ENCODE measurements at places on chromosomes 16 and 17.

GRCh38 chr16:23401139-23401538, 51.9 kb downstream of the COG7 start:
- DNase-seq = no peak

- DNase-seq = no peak
Measured at GRCh38 chr16:11105038-11105903, 150.7 kb downstream of the SOCS1 start.

DNA sequence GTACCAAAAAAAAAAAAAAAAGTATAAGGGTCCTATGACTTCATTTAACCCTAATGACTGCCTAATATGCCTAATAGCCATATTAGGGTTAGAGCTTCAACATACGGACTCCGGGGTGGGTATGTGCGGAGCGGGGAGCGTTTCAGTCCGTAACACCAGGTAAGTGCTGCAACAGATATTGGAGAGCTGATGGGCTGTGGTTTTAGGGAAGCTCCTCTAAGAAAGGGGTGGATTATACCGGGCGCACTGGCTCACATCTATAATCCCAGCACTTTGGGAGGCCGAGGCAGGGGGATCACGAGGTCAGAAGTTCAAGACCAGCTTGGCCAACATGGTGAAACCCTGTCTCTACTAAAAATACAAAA, 1.9 kb upstream of the ZC3H7A start:
- no peak for DNase-seq

GRCh38 chr16:69538808-69539207, 27.0 kb upstream of the NFAT5 start:
- no peak for DNase-seq

DNA sequence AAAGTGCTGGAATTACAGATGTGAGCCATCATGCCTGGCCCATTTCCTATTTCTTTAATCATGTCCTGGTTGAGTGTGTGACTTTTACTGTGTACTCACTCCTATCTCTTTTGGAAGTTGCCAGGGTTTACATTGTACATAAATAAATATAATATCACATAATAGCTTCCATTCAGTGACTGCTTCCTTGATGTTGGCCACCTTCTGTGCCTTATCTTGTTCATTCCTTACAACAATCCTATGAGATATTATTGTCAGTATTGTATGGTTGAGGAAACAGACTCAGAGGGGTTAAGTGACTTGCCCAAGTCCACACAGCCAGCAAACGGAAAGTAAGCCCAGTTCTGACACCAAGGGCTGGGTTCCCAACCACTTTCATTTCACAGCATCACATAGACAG, 16.9 kb downstream of the TMC5 start:
- DNase-seq = no peak

DNA sequence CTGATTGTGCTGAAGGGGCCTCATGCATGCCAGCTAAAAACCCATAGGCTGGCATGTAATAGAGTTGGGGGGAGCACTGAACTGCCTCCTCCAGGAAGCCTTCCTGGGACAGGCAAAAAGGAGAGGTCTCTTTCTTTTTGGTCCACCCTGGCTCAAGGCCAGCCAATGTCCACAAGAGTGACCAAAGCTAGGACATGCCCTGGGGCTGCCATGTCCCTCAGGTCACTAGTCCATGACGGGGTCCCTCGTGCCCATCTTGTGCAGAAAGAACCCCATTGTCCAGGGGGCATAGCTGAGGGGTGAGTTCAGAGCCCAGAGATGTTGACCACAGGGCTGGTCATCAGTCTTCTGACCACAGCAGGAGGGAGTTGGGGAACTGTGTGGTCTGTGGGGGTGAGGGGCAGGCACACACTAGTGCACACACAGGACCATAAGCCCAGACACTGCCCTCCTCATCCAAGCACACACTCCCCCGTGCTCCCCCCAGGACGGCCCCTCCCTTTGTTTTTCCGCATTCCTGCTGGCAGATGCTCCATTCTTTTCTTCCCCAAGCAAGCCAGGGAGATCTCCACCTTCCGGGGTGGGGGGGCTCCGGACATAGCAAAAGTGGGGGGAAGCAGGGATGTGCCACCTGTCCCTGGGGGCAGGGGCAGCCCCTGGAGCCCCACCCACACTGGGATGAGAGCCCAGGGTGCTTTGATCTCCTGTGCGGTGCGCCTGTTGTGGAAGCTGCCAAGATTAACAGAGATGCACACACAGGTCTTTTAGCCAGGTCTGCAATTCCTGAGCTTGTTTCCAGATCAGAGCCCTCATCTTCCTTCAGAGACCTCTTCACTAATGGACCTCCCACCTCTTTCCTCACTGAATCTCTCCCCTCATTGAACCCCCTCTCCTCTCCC, 25.2 kb upstream of the PHB1 start:
- no peak for DNase-seq

- no peak for DNase-seq
Measured at GRCh38 chr17:17971431-17972125, 622 bp downstream of the TOM1L2 start.

DNA sequence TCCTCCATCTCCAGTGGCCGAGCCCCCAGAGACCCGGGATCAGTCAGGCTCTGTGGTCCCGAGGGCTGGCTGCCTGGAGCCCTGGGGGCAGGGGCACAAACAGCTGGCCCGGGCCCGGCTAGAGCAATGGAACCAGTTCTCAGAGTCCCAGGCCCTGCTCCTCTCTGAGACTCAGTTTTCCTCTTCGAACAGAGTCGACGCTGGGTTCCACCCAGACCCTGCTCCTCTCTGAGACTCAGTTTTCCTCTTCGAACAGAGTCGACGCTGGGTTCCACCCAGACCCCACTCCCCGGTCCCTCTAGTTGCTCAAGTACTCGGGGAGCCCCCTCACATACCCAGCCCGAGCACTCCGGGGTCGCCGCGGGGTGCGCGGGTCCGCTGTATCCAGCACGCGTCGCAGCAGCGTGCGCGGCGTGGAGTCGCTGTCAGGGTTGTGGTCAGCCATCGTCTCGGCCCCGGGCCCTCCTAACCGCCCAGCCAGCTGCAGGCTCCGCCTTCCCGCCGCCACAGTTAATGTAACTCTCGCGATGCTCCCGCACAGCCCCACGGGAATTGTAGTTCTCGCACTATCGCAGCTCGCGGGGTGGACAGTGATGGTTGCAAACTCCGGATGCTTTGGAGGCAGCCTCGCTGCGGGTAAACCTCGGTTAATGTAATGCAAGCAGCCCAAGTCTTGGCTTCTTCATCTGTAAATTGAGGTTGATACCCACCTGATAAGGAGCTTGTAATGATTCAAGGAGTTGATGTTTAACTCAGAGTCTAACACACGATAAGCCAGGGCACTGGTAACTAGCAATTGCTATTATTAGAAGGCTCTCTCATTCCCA, 8.5 kb upstream of the THAP11 start:
- DNase-seq = peak; percentile 87

- DNase-seq = no peak
Measured at GRCh38 chr16:51255349-51255972, 104.4 kb upstream of the SALL1 start.

DNA sequence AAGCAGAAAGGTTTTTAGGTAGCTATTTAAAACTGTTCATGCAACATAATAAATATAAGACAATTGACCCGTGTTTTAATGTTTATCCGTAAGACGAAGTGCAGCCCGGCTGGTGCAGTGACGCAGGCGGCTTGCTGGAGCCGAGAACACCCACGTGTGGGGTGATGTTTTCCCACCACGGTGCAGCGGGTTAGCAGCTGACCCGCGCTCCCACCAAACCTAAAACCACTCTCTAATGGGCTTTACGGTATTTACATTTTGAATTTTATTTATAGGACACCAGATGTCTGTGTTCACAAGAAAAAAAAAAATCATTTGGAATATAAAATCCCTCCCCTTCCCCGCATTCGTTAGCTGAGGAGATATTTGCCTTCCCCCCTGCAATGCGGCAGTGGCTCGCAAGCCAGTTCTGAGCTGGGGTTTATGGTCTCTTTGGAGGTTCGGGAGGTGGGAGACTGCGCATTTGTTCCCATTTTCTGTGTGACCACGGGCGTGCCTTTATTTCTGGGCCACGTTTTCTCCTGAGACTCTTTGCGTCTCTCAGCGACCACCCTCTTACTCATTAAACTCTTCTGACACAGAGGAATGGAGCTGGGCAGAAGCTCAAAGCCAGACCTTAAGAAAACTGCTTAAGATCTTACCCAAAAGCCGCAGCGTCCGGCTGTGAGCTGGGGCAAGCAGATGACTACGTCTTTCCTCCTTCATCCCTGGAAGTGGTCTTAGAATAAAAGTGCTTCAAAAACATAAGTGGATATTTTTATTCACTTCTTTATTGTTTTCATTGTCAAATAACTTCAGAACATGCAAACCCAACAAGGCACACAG, 301.1 kb downstream of the IRF8 start:
- no peak for DNase-seq

GRCh38 chr16:83137894-83138293, 511.1 kb downstream of the CDH13 start:
- DNase-seq = no peak

- DNase-seq = no peak
Measured at GRCh38 chr16:31331807-31332301, 23.1 kb upstream of the ITGAX start.

DNA sequence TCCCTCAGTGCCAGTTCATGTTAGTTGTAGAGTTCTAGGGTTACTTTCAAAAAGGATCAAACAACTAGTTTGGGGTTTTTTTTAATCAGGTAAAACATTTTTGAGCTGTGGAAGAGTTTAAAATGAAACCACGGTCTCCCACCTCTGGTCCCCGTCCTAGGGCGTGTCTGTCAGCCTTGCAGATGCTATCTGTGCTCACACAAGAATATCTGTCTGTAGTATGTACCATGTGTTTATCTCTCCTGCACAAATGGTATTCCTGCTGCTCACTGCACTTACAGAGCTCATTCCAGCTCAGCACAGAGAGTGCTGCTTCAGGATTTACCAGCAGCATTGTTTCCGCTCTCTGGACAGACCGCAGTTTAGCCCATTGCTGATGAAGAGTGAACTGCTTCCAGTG, 38.9 kb downstream of the UBN1 start:
- DNase-seq = no peak

GRCh38 chr17:50961282-50962220, 95.4 kb upstream of the TOB1 start:
- no peak for DNase-seq

GRCh38 chr17:57357830-57358430, 101.6 kb downstream of the MSI2 start:
- no peak for DNase-seq

DNA sequence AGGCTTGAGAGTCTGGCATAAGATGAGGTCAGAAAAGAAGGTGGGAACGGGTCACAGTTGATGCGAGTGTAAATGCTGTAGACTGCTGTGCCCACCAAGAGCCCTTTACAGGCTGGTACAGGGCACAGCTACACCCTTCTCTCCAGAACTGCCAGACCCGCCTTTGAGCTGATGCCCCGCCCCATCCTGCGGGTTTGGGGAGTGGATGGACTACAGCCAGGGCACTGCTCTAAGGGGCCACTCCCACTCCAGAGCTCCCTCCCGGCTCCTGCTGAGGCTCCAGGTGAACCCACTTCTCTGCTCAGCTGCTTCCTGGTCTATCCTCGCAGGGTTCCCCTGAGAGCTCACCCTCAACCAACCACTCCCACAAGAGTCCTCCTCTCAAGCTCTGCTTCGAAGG, 12.3 kb downstream of the MEIOB start:
- no peak for DNase-seq

DNA sequence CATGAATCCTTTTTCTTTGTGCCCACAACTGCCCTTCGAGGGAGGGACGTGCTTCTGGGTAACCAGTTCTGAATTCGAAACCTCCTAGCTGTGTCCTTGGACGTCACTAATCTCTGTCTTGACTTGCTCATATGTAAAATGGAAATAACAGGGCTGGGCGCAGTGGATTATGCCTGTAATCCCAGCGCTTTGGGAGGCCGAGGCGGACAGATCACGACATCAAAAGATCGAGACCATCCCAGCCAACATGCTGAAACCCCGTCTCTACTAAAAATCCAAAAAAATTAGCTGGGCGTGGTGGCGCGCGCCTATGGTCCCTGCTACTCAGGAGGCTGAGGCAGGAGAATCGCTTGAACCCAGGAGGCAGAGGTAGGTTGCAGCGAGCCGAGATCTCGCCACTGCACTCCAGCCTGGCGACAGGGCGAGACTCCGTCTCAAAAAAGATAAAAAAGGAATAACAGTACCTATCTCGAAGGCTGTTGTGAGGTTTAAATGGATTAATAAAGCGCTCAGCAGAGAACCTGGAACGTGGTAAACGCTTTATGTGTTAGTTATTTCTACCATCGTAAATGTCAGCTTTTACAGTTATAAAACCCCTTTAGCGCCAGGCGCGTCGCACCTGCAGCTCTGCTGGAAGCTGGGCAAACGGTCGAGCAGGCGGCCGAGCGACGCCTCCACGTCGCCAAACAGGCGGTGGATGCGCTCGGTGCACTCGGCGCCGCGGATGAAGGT, 641 bp downstream of the COG8 start:
- no peak for DNase-seq

DNA sequence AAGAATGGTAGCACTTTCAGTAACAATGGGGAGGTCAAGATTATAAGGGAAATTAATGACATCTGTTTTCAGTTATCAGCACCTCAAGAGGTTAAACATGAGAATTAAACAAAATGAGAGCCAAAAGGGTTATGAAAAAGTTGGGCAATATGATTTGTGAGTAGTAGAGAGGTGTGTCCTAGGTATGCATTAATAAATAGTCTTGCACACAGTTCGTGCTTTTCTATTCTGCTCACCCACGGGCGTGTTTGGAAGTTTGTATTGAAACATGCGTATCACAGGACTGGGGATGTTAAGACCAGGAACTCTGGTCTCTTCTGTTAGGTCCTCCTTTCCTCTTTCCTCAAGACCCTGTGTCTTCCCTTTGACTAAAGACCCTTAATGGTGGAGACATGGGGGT, 6.0 kb downstream of the BPTF start:
- DNase-seq = no peak

GRCh38 chr16:26598061-26598460, 468.7 kb upstream of the C16orf82 start:
- no peak for DNase-seq

GRCh38 chr17:17567631-17568030, 23.9 kb downstream of the PEMT start:
- DNase-seq = no peak
